ENCODE measurements at places on chromosomes 1 and 21. TPM values are rescaled to one million over a fixed set of nuclear protein-coding genes. Genes with fewer than 3 reads are reported as not detected.

RUNX3 gene
- 76.4 TPM for total RNA-seq

PFDN2 gene
- 20.0 TPM for total RNA-seq

DCST2 gene
- total RNA-seq: 0.10 TPM

ANGPTL3 gene
- not detected for total RNA-seq

FCRL6 gene
- 15.2 TPM for total RNA-seq

RCAN3 gene
- total RNA-seq: 122 TPM

MAGI3 gene
- 4.1 TPM for total RNA-seq

SH2D1B gene
- total RNA-seq: 14.0 TPM

RYR2 gene
- total RNA-seq: 0.21 TPM

All from mononuclear cell (primary cell).